ENCODE measurements at places on chromosomes 7 and 10.

GRCh38 chr10:588246-589165 is 101.0 kb downstream of the DIP2C start:
- no peak for DNase-seq

DNA sequence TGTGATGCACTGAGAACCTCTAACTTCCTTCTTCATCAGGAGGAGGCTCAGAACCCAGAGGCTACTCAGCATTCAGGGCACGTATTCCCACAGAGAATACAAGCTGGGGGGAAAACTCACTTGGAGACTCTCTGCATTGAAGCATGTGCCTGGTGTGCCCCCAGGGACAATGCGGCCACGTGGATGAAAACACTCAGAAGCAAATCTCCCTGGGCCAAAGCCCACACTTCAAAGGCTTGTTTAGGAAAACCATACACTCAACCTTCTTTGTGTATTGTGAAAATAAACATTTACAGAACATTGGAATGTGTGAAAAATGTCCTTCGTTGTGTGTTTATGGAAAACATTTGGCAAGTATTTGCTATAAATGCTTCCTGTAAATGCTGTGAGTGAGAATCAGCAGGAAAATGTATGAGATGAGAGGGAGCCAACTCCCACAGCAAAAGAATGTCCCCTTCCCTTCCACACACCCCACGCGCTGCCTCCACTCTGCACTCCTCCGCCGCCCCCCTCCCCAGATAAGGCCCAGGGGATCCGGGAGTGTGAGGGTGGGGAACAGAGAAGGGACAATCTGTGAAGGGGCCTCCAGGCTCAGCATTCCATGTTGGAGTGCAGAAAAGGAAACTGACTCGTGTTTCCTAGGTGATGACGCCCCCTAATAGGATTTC is 339.5 kb downstream of the ELMO1 start:
- no peak for DNase-seq

- no peak for DNase-seq
Observed at GRCh38 chr10:59865101-59865500, 41.3 kb downstream of the CCDC6 start.

GRCh38 chr10:14438576-14438975 is 107.9 kb upstream of the FRMD4A start:
- no peak for DNase-seq

DNA sequence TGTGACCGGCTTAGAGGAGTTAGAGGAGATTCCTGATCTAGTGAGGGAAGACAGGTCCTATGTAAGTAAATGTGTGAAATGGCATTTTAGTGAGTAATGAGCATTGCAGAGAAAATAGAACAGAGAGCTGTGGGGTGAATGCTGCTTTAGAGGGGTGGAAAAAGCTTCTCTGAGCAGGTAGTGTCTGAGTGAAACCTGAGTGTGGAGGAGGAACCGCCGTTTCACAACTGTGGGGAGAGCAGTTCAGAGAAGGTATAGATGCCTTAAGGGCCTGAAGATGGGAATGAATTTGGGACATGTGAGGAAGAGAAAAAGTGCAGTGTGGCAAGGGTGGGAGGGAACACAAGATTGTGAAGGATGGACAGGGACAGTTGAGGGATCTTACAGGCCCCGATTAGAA is 21.6 kb downstream of the FBH1 start:
- no peak for DNase-seq

DNA sequence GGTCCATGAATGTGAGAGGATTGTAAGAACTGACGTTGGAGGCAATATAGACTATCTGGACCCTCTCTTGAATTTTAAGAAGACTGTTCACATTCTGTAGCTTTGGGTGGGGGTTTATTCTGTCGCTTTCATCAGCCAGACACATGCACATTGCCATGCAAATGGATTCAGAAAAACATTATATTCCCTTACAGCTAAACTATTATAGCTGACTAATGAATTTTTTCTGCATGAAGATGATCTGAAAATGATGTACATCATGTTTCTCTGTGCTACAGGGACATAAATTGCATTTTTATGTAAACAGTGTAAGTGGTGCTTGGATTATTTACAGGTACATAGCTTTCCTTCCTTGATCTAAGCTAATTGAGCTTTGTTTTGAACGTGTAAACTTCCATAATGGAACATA is 1.5 kb downstream of the MET start:
- DNase-seq, result no peak

GRCh38 chr7:122412441-122412840 is 107.9 kb upstream of the FEZF1 start:
- no peak for DNase-seq

DNA sequence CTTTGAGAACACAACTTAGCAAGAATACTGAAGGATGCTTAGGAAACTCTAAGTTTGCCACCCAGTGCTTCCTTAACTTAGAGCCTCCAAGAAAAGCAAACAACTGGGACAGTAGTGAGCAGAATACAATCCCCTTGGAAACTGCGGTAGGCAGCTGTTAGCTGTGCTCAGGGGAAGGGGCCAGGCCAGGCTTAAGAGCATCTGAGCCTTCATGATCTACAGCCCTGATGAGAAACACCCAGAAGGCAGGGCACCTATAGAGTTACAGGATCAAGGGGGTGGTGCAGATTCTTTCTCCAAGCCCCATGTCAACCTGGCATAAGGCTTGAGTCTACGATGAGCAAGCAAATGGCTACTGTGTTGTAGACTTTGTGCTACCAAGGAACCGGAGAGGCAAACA is 51.4 kb upstream of the DLG5 start:
- no peak for DNase-seq

GRCh38 chr10:92242380-92242779 is 48.5 kb downstream of the CPEB3 start:
- no peak for DNase-seq

DNA sequence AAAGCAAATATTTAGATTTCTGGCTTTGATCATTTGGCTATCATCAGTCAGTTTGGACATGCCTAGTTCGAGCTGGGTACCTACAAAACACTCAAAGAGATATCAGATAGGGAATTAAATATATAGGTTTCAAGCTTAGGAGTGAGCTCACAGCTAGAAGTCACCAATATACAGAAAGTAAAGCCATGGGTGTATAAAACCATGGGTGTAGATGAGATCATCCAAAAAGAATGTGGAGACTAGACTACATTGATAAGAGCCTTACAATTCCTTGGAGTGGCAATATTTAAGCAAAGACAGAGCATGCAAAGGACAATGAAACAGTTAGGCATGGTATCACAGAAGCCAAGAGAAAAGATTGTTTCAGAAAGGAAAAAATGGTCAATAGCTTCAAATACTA is 7.2 kb upstream of the RALA start:
- no peak for DNase-seq

GRCh38 chr7:116340943-116341907 is 130.9 kb downstream of the TES start:
- no peak for DNase-seq

GRCh38 chr10:116014871-116015582 is 258.0 kb downstream of the GFRA1 start:
- DNase-seq, result no peak

- DNase-seq, result no peak
Observed at GRCh38 chr10:124990671-124991625, 49.0 kb downstream of the ZRANB1 start.

DNA sequence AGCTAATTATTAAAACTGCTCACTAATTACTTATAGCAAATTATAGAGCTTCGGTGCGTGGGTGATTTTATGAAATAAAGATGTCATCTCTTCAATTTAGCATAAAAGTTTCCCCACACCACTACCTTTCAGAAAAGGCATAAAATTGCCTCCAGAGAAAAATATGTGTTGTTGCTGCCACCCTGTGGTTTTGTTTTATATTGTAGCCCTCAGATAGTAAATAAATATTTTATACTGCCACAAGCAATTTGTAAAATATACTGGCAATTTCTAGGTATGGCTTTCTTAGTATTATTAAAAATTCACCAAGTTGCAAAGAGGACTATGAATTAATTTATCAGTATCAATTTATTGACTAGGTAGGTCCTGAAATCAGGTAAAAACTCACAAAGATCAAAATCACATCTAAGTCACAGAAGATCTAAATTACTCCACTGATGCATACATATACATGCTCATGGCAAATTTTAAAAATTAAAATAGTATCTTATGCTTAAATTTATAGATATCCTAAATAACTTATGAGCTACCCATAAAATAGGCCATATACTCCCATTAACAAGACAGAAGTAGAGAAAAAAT is 26.5 kb downstream of the ASNS start:
- DNase-seq, result no peak

GRCh38 chr7:132456418-132456817 is 119.9 kb downstream of the PLXNA4 start:
- no peak for DNase-seq

- DNase-seq, result no peak
Observed at GRCh38 chr10:30827531-30828120, 198.1 kb upstream of the LYZL2 start.

DNA sequence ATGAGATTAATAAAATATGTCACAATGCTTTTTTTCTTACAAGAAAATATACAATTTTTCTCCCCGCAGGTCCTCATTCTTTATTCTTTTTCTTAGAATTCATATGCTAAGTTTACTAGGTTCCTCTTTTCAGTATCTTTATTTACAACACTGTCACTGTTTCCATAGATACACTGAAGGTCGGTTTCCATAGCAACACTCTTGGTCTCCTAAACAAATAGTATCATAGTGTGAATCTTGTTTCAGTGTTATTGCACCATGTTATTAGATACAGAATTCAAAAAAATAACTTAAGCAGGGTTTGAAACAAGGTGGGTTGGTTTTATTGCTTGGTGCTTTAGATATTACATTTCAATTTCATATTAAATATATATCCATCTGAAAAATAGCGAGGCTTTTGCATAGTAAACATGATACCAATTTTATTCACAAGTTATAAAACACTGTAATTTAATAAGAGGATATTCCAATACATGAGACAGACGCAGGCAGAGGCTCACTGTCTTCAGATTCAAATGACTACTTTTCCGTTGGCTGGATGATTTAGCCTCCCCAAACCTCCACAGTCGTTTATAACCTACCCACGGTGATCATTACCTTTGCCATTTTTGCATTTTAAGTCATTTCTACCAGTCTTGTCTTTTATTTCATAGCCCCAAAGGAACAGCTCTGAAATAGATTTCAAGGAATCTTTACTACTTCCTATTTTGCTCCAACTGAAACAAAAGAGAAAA is 88.9 kb upstream of the KLF6 start:
- no peak for DNase-seq

- DNase-seq, result no peak
Observed at GRCh38 chr7:140082770-140083169, 20.0 kb upstream of the PARP12 start.

DNA sequence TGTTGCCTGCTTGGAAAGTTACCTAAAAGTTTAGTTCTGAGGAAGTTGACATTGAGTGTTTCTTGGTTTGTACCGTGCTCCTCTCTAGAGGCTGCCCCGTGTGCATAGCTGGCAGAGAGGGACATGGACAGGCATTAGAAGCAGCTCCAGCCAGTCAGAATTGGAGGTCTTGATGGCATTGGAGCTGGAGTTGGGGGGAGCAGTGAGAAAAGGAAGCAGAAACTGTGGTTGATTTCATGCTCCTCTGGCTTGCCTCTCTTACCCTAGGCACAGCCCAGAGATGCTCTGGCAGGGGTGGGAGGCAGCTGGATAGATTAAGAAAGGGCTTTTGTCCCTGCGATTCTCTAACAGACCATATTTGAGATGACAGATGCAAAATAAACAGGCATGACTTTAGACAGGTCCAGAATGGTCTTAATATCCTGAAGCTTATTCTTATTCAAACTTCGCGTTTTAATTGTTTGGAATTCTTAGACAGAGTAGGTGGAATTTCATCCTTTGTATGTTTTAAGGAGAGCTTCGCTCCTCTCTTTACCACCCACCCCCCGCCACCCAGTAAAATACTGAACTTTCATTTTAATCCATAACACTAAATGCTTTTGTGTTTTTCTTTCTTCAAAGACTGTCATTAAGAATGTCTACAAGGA is 73.5 kb upstream of the GLCCI1 start:
- DNase-seq, result no peak

GRCh38 chr7:12303062-12303461 is 92.0 kb downstream of the TMEM106B start:
- no peak for DNase-seq

DNA sequence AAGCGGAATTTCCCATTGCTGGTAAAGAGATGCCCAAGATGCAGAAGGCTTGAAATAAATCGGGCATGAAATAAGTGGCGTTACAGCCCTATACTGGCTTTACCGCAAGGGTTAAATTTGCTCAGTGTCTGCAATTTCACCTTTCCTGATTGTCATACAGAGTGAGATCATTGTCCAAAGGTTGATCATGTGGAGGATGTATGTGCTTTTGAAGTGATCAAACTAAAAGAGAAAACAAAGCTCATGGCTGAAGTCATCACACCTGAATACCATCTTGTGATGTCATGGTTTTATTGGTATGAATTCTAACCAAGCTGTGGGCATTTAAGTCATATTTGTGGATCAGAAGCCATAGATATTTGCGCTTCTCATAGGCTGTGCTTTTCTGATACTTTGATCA is 635.5 kb downstream of the AUTS2 start:
- DNase-seq, result no peak

DNA sequence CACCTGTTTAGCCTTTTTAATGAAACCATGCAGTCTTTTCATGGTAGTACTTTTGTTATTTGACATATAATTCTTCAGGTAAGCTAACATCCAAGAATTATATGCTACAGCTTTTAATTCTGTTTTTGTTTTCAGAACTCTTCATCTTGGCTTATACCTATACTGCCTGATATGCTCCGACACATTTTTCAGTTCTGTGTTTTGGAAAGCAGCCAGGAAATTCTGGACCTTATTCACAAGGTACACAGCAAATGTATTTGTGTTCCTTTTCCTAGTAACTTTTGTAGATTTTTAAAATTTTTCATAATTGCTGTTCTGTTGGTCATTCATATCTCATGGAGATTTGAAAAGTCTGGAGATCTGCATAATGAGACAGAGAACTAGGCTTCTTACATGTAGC is 56.7 kb downstream of the BTAF1 start:
- no peak for DNase-seq

DNA sequence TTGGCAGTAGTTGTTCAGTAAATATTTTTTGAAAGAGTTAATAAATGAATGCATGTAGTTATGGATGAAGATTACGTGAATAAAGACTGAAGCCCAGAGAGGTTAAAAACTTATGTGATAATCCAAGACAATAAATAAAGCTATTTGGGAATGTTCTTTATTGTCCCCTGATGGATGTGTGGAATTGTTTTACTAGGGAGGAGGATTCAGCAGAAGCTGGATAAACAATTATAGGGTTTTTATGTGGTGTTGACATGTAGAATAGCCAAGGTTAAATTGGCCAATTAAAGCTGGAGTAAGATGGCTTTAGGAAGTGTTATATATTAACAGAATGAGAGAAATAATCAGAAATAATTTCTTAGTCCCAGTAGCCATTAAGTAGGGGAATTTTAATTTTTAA is 66.0 kb downstream of the CNNM2 start:
- DNase-seq, result no peak

- DNase-seq, result no peak
Observed at GRCh38 chr7:24742506-24743162, 14.6 kb downstream of the GSDME start.

- no peak for DNase-seq
Observed at GRCh38 chr7:46633200-46633599, 712.1 kb upstream of the IGFBP3 start.

- no peak for DNase-seq
Observed at GRCh38 chr7:29445736-29446135, 117.9 kb upstream of the PRR15 start.

- DNase-seq, result no peak
Observed at GRCh38 chr10:87734987-87735827, 75.5 kb downstream of the PAPSS2 start.

- DNase-seq, result no peak
Observed at GRCh38 chr7:35875292-35875691, 74.4 kb downstream of the SEPTIN7 start.

- DNase-seq, result no peak
Observed at GRCh38 chr7:91265693-91266066, 1.4 kb downstream of the FZD1 start.

Data from activated effector memory CD4-positive, alpha-beta T cell treated with anti-CD3 and anti-CD28 coated beads, Interleukin-2, amount 50 U/mL, for 16 hours (primary cell).